ENCODE measurements at places on chromosomes 12 and 14.
A peak's percentile ranks its signal among the peaks of the same experiment; 100 is the strongest.

- H3K27ac ChIP-seq: no peak overlapping the region
- H3K4me1 ChIP-seq: peaks cover 17% of the 10 kb centered on the region
- H3K27me3 ChIP-seq: peaks cover 3% of the 10 kb centered on the region
- no peak overlapping the region for H3K4me3 ChIP-seq
Measured at GRCh38 chr12:52225752-52226151, 7.3 kb upstream of the KRT7 start.

DNA sequence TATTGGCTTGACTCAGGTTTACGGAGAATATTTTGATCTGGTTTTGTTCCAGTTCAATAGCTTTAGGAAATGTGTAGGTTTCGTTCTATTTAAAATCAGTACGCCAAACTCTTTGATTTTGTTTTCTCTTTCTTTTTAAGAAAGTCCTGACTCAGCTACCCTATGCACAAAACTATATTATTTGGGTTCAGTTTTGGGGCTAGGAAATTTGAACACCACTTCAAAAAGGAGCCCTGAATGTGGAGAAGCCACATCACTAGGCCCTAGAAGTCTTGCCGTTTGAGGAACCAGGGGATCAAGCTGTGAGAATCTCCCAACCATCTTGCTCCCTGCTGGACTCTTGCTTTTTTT lies 168.2 kb upstream of the BCL2L14 start:
- no peak for DNase-seq
- H3K27ac ChIP-seq: no peak overlapping the region
- H3K4me1 ChIP-seq: no peaks in the 10 kb centered on the region
- H3K4me3 ChIP-seq: no peak overlapping the region
- H3K27me3 ChIP-seq: no peaks in the 10 kb centered on the region
- H3K36me3 ChIP-seq: no peaks in the 10 kb centered on the region

GRCh38 chr12:17665839-17666238 lies 424.2 kb downstream of the RERGL start:
- no peak overlapping the region for H3K27ac ChIP-seq
- H3K36me3 ChIP-seq: no peaks in the 10 kb centered on the region
- H3K4me3 ChIP-seq: no peak overlapping the region
- DNase-seq: no peak

DNA sequence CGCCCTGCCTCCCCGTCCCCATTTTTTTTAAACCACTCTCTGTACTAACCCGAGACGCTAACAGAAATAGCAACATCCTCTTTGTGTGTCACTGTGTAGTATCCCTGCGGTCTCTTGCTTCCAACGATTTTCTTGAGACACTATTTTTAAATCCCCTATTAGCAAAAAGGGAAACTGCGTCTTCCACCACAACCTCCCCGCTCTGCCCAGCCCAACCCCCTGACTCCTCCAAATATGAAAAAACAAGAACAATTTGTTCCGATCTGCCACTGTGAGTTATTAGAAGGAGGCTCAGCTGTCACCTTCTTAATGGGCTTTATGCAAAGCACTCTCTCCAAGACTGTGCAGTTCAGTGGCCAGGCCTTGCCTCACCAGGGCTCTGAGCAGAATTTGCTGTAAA lies 76.3 kb downstream of the MAP1LC3B2 start:
- DNase-seq: no peak
- H3K27me3 ChIP-seq: peaks cover 2% of the 10 kb centered on the region
- peaks cover 2% of the 10 kb centered on the region for H3K4me1 ChIP-seq
- H3K4me3 ChIP-seq: no peak overlapping the region
- H3K27ac ChIP-seq: no peak overlapping the region

DNA sequence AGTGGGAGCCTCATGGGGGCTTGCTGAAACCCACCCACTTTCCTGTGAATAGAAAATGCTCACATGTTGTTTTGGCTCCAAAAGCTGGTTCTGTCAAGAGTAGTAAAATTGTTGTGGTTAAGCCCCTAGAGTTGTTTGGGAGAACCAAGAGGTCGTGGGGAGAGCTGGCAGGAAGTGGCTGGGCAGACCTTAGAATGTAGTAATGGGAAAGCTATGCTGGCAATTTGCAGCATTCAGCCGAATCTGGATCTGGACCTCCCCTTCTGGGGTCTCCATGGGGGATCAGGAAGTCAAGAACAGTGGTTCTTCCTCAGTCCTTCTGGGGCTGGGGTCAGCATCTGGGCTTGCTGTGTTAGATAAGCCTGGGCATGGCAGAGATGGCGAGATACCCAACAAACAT lies 150.6 kb upstream of the TBX3 start:
- no peak overlapping the region for H3K4me3 ChIP-seq
- H3K27me3 ChIP-seq: no peaks in the 10 kb centered on the region
- no peak for DNase-seq
- no peaks in the 10 kb centered on the region for H3K4me1 ChIP-seq

- no peak overlapping the region for H3K27ac ChIP-seq
- no peaks in the 10 kb centered on the region for H3K4me1 ChIP-seq
- H3K4me3 ChIP-seq: no peak overlapping the region
Measured at GRCh38 chr12:95966287-95966870, 23.2 kb downstream of the AMDHD1 start.

- no peaks in the 10 kb centered on the region for H3K4me1 ChIP-seq
- H3K27ac ChIP-seq: no peak overlapping the region
- H3K27me3 ChIP-seq: no peaks in the 10 kb centered on the region
- H3K4me3 ChIP-seq: no peak overlapping the region
- H3K36me3 ChIP-seq: no peaks in the 10 kb centered on the region
Measured at GRCh38 chr14:51053157-51053556, 41.7 kb downstream of the TRIM9 start.

GRCh38 chr12:67540920-67541624 lies 107.5 kb upstream of the DYRK2 start:
- H3K4me3 ChIP-seq: no peak overlapping the region
- no peak overlapping the region for H3K27ac ChIP-seq
- DNase-seq: no peak
- no peaks in the 10 kb centered on the region for H3K36me3 ChIP-seq

GRCh38 chr12:117367006-117367638 lies 5.7 kb upstream of the NOS1 start:
- no peak overlapping the region for H3K27ac ChIP-seq
- no peaks in the 10 kb centered on the region for H3K36me3 ChIP-seq
- DNase-seq: peak; percentile 69

DNA sequence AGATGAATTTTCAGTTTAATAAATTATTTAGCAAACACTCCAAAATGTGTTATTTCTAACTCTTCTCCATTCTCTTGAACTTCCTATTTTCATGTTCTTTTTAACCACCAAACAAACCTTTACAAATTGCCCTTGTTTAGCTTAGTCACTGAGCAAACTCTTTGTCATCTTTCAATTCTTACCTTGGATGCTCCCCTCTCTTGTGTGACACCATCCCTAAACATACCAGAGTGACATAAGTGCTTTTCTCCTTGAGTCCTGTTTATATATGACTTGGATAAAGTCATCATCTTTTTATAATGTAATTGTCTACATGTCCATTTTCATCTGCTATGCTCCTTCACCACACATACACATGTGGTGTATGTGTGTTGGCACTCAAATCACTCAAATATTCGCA lies 3.4 kb upstream of the TMEM19 start:
- no peaks in the 10 kb centered on the region for H3K27me3 ChIP-seq
- H3K4me3 ChIP-seq: no peak overlapping the region
- H3K27ac ChIP-seq: no peak overlapping the region
- H3K36me3 ChIP-seq: no peaks in the 10 kb centered on the region
- H3K4me1 ChIP-seq: peaks cover 4% of the 10 kb centered on the region
- DNase-seq: no peak

- DNase-seq: peak; percentile 46
- no peaks in the 10 kb centered on the region for H3K36me3 ChIP-seq
- H3K27ac ChIP-seq: peak overlapping the region; percentile 89
- peak overlapping the region; percentile 91 for H3K4me3 ChIP-seq
- H3K27me3 ChIP-seq: no peaks in the 10 kb centered on the region
- H3K4me1 ChIP-seq: peaks cover 3% of the 10 kb centered on the region
Measured at GRCh38 chr12:7130701-7131501, 730 bp downstream of the CLSTN3 start.

GRCh38 chr12:52121824-52122539 lies 42.5 kb downstream of the SMIM41 start:
- no peak overlapping the region for H3K4me3 ChIP-seq
- H3K27ac ChIP-seq: no peak overlapping the region
- peak; percentile 73 for DNase-seq
- H3K27me3 ChIP-seq: peaks cover 3% of the 10 kb centered on the region

- no peaks in the 10 kb centered on the region for H3K27me3 ChIP-seq
- no peaks in the 10 kb centered on the region for H3K36me3 ChIP-seq
- DNase-seq: no peak
Measured at GRCh38 chr12:81888961-81889360, 129.8 kb upstream of the PPFIA2 start.

GRCh38 chr14:76877871-76878270 lies 51.7 kb downstream of the LRRC74A start:
- no peak for DNase-seq
- no peak overlapping the region for H3K4me3 ChIP-seq
- no peaks in the 10 kb centered on the region for H3K4me1 ChIP-seq
- H3K27me3 ChIP-seq: no peaks in the 10 kb centered on the region
- H3K27ac ChIP-seq: no peak overlapping the region

DNA sequence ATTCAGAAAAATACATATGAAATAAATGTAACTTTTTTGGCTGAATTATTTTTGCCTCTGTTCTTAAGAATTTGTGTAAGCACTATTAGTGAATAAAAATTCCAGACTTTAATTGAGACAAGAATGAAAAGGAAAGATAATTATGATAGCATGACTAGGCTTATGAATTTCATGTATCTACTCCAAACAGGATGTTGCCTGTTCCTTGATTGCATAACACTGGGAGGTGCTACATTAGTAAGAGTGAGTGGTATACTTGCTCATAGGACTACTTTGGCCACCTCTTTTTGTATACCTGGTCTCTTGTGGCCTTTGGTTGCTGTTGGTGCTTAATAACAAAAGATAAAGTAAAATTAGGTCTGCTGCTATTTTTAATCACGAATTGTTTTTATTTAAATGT lies 112.8 kb downstream of the NAV3 start:
- no peaks in the 10 kb centered on the region for H3K27me3 ChIP-seq
- H3K4me1 ChIP-seq: no peaks in the 10 kb centered on the region
- H3K4me3 ChIP-seq: no peak overlapping the region
- no peak overlapping the region for H3K27ac ChIP-seq
- H3K36me3 ChIP-seq: no peaks in the 10 kb centered on the region

- no peak overlapping the region for H3K4me3 ChIP-seq
- DNase-seq: no peak
- no peaks in the 10 kb centered on the region for H3K36me3 ChIP-seq
- no peaks in the 10 kb centered on the region for H3K27me3 ChIP-seq
Measured at GRCh38 chr14:65860956-65861611, 448.6 kb downstream of the FUT8 start.

- no peaks in the 10 kb centered on the region for H3K36me3 ChIP-seq
- H3K4me3 ChIP-seq: no peak overlapping the region
- no peaks in the 10 kb centered on the region for H3K27me3 ChIP-seq
- H3K27ac ChIP-seq: peak overlapping the region; percentile 88
- H3K4me1 ChIP-seq: no peaks in the 10 kb centered on the region
Measured at GRCh38 chr14:53613404-53614253, 343.0 kb downstream of the BMP4 start.

GRCh38 chr14:101284711-101285110 lies 276.6 kb upstream of the DIO3 start:
- no peak overlapping the region for H3K4me3 ChIP-seq
- H3K27ac ChIP-seq: no peak overlapping the region

DNA sequence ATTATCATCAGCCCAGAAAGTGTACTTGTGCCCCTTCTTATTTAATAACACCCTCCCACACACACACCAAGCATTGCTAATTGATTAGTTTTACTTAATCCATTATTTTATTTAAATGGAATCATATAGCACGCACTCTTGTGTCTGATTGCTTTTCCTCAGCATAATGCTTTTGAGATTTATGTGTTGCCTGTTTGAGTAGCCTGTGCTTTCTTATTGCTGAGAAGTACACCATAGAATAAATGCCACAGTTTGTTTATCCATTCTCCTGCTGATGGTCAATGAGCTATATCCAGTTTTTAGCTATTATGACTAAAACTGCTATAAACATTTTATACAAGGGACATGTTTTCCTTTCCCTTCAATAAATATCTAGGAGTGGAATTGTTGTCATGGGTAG lies 409.9 kb upstream of the PDE3A start:
- H3K27ac ChIP-seq: no peak overlapping the region
- H3K36me3 ChIP-seq: no peaks in the 10 kb centered on the region
- H3K27me3 ChIP-seq: no peaks in the 10 kb centered on the region
- peaks cover 11% of the 10 kb centered on the region for H3K4me1 ChIP-seq

Measured in small intestine (tissue), 16 donors.